ENCODE measurements at places on chromosomes 7 and 10. TPM values are rescaled to one million over a fixed set of nuclear protein-coding genes. Genes with fewer than 3 reads are reported as not detected.
A peak's percentile ranks its signal among the peaks of the same experiment; 100 is the strongest.

THAP5 gene
- 16.1 TPM for polyA plus RNA-seq

DNA sequence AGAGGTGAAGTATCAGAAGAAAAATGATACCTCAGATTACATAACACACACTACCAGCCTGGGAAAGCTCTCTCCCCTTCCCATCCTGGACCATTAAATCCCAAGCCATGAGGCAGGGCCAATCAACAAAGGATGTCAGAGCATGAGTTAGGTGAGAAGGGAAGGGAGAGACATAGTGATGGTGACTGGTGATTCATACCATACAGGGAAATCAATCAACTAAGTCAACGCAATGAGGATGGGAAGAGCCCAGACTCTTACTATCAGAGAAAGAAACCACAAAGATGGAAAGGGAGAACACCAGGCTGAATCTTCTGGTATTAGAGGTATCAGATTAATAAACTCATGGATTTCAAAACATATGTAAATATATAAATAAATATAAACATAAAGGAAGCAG is 185.4 kb downstream of the KMT2E start:
- no peak overlapping the region for H3K27ac ChIP-seq
- peaks cover 8% of the 10 kb centered on the region for H3K4me1 ChIP-seq
- H3K36me3 ChIP-seq, result no peaks in the 10 kb centered on the region

CUL2 gene
- 8.6 TPM for polyA plus RNA-seq

GRCh38 chr10:30254926-30255325 is 94.2 kb downstream of the MTPAP start:
- no peak overlapping the region for H3K27ac ChIP-seq
- H3K36me3 ChIP-seq, result no peaks in the 10 kb centered on the region
- no peaks in the 10 kb centered on the region for H3K4me1 ChIP-seq
- H3K4me3 ChIP-seq, result no peak overlapping the region
- DNase-seq, result no peak
- no peaks in the 10 kb centered on the region for H3K27me3 ChIP-seq

- no peaks in the 10 kb centered on the region for H3K36me3 ChIP-seq
- H3K4me1 ChIP-seq, result no peaks in the 10 kb centered on the region
- H3K4me3 ChIP-seq, result no peak overlapping the region
- DNase-seq, result peak; percentile 75
- H3K27ac ChIP-seq, result no peak overlapping the region
Observed at GRCh38 chr10:30828680-30829079, 199.1 kb upstream of the LYZL2 start.
